ENCODE measurements at places on chromosomes 3 and 15.

DNA sequence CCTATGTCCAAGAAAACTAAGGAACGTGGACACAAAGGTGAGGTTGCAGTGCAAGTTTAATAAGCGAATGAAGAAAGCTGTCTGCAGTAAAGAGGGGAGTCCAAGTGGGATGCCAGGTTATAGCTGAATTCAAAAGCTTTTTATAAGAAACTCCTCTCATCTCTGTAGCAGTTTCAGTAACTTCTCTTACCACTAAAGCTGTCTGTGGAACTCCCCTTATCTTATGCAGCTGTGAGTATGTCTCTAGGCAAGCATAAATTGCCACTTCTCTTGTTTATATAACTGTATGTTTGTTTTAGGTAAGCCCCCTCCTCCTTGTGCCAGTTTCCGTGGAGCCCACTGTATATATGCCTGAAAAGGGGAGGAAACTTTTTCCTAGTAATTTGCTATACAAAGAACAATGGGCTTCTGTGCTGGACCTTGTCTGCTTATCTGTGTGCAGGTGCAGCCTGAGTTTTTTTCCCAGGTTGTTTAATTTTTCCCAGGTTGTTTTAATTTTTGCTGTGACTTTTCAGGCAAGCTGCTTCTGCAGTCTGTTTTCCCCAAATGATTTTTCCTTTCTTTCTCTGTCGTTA is 875.1 kb upstream of the EPHA6 start:
- no peak for DNase-seq

DNA sequence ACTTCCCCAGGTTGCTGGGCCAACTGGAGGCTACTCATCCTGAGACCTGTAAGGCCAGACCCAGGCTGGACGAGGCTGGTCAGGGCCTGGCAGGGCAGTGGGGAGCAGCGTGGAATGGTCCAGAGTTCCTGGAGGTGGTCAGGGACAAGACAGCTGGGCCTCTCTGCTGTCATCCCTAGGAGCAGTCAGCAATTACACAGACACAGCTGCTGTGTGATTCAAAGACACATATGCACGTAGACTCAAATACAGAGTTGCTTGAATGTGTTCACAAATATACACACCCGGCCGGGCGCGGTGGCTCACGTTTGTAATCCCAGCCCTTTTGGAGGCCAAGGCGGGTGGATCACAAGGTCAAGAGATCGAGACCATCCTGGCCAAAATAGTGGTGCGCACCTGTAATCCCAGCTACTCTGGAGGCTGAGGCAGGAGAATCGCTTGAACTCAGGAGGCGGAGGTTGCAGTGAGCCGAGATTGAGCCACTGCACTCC is 1.5 kb upstream of the CD276 start:
- DNase-seq: no peak

GRCh38 chr3:11820531-11821041 is 26.1 kb downstream of the TAMM41 start:
- DNase-seq: no peak

DNA sequence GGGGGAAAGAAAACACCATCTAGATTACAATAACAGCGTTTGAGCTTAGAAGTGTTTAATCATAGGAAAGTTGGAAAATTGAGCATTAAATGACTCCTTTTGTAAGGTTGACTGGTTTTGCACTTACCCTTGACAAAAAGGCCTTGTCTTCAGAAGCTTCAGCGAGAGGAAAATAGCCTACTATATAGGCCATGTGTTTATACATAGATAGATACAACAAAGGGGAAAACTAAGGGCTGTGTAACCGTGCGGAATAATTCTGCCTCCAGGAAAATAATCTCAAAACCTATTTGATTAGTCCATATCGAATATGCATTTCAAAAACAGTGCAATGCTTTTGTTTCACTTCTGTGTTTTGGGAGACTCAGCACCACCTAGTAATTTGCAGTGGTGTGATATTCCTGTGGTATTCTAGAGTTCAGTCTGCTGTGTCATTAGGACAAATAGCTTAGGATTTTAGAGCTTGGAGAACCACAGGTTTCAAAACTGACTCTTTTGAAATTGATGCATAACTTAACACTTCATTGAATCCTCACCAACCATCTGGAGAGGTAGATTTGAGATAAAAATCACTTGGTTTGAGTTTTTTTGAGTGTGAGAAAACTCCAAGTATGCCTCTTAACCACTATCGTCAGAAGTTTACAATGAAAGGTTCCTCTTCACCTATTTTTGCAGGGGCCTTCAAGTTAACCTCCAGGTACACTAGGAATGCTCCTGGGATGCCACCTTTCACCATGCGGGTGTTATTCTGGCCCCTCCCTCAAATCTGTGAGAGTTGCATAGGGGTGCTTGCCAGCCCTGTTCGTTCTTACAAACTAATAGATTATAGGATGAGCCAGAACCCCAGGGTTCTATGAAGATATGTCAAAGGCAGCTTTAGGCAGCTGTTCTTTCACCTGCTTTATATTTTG is 1.9 kb downstream of the ARHGAP31 start:
- no peak for DNase-seq

DNA sequence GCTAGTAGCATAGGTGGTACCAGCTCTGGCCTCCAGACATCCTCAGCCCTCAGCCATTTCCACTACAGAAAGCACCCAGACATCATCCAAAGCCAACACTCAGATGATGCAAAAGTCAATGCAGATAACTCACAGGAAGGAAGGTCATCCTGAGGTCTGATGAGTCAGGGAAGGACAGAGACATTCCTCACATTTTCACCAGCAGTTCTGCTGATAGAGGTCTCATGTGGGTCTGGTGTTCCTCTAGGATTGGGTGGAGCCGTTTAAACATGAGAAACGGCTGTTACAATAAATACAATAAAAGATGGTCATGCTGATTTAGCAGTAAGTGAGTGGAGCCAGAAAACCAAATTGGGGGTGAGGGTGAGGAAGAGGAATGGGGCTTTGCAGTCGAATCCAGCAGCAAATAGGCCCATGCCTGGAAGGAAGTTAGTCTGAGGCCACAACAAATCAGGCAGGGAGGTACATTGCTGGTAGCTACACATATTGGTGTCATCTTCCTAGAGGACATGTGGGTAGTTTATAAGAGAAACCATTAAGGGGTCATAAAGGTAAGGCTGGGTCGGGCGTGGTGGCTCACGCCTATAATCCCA is 33.3 kb upstream of the FLNB start:
- DNase-seq: no peak

- peak; percentile 19 for DNase-seq
Measured at GRCh38 chr3:72446218-72447058, 401.8 kb downstream of the SHQ1 start.

GRCh38 chr15:71612397-71612722 is 198.0 kb upstream of the NR2E3 start:
- no peak for DNase-seq

- no peak for DNase-seq
Measured at GRCh38 chr15:67841513-67841762, 1.6 kb upstream of the RNU6-1 start.

DNA sequence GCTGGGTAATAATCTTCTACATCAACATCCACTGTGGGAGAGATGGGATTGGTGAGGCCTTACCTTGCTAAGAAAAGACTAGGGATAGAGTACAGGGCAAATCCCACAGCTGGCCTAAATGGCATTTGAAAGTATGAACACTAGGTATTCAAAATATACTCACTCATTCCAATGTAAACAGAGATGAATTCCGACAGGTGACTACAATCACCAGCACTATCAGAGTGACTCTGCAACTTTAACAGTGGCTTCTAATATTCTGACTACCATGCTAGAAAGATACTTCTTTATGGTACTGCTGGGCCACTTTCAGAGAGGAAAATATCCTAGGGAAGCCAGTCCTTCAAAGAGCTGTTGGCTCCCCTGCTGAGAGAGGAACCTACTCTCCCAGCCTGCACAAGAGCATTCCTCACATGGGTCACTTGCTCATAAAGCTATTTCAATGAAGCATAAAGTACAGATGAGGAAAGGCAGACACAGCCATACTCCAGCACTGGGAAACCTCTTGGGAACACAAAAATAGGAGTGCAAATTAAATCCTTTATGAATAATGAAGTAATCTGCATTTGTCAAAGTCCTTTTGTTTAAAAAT is 21.5 kb upstream of the MAN2C1 start:
- DNase-seq: no peak

DNA sequence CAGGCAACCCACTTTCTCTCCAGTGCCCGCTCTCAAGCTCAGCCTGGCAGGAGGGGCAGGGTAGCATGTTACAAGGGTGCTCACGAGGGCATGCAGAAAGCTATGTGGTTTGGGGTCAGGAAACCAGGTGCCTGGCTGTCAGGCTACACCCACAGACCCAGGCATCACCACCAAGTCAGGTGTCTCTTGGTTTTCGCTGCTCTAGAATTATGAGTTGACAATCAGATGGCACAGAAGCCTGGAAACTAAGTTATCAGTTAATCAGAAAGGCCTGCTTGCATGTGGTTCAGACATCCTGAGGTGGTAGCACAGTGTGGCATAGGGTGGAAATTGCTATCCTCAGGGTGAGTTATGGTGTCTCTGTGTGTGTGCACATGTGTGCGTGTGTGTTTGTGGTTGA is 16.2 kb upstream of the CCR9 start:
- peak; percentile 29 for DNase-seq

GRCh38 chr3:24185738-24186384 is 240.8 kb downstream of the NR1D2 start:
- no peak for DNase-seq

GRCh38 chr15:45587863-45588170 is 638 bp downstream of the BLOC1S6 start:
- DNase-seq: no peak

DNA sequence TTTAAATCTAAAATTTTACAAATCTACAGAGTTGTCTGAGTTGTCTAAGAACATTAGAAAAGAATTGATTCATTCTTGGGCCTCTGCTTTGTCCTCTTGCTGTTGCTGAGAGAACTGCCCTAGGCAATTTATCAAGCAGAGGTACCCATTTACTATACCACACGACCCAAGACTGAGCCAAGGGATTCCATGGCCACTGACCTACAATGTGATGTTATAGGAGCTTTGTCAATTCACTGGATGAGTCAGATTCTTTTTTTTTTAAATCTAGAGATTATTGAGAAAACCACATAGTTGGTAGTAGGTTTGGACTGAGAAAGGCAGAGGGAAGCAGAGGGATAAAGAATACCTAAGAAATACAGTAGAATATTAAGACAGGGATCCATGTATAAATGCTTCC is 55.3 kb downstream of the TRAT1 start:
- no peak for DNase-seq

GRCh38 chr15:51108933-51109550 is 14.3 kb upstream of the TNFAIP8L3 start:
- no peak for DNase-seq

DNA sequence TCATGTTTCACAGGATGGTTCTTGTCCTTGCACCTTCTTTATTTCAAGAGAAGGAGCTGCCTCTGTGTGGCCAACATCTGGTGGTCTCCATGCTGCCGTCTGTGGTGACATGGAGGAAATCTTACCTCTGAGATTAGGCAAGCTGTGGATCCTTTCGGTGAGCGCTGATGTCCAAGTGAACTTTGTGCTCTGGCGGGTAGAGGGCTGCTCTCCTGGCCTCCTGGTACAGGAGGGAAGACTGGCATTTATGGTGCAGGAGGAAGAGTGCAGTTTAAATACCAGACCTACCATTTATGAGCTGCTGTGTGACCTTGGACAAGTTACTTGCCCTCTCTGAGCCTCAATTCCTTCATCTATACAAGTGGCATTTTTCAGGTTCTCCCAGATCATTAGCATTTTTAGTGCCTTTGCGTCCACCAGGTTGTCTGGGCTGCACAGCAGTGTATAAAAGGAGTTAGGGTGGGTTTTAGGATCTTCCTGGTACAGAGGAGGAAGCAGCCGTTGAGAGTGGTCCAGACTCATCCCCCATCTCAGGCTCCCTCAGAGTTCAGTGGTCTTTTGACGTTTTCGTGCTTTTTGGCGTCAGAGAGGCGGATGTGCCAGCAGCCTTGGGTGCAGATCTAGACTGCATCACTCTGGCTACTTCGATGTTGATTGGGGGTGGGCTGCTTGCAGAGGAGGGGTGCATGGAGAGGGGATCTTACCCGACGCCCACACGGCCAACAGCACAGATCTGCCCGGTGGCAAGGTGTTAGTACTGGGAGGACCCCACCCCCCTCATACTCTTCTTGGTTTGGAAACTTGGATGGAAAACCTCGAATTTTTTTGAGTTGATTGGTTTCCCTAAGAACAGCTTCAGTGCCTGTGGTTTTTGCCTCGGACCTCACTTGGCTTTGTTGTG is 162.2 kb downstream of the ITPR1 start:
- no peak for DNase-seq

GRCh38 chr3:176978441-176978840 is 218.8 kb downstream of the TBL1XR1 start:
- no peak for DNase-seq

DNA sequence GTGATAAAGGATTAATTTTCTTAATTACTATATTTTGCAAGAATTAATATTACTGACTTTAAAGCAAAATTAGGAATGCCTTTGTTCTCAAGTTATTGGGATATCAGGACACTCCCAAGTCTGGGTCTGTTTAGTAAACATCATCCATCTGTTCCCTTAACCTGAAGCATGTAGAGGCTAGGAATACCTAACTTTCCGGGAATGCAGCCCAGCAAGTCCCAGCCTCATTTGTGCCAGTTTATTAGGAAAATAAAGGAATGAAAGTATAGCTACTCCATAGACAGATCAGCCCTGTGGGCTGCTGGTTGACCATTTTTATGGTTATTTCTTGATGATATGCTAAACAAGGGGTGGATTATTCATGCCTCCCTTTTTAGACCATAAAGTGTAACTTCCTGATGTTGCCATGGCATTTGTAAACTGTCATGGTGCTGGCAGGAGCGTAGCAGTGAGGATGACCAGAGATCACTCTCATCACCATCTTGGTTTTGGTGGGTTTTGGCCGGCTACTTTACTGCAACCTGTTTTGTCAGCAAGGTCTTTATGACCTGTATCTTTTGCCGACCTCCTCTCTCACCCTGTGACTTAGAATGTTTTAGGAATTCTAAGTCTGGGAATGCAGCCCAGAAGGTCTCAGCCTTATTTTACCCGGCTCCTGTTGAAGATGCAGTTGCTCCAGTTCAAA is 540.2 kb downstream of the NAALADL2 start:
- no peak for DNase-seq

DNA sequence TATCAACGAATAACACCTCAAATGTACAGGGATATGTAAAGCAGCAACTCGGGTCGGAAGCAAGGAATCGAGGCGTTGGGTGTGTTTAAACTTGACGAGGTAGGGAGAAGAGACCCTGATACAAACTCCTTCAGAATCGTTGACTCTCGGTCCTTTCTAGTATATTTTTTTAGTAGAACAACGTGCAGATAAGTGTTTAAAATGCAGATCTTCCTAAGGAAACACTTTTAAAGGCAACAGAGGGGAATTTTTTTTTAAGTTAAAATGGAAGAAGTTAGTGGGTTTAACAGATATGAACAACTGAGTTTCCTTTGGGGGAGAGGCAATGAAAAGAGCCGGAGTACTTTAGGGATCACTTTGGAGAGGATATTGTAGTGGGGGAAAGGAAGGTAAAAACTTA is 1.1 kb upstream of the KPNA4 start:
- no peak for DNase-seq

DNA sequence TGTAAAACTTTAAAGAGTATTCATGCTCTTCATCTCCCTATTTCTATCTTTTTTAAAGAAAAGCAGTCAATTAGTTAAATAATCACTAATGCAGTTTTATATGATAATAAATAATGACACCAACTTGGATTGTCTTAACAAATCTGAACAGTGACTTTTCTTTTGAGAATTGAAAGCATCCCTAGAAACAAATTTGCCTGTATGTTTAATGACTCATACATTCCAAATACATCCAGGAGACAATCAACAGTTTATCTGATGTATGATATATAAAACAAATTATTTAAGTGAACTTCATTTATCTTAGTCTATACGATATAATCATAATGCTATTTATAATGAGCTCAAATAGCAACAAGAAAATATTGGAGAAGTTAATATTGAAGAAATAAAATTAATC is 78.0 kb downstream of the ALCAM start:
- no peak for DNase-seq

- no peak for DNase-seq
Measured at GRCh38 chr3:39637807-39638206, 170.3 kb downstream of the MOBP start.

Data from activated T-cell treated with anti-CD3 and anti-CD28 coated beads for 4 hours (primary cell).